ENCODE measurements at places on chromosomes 7 and 10.

DNA sequence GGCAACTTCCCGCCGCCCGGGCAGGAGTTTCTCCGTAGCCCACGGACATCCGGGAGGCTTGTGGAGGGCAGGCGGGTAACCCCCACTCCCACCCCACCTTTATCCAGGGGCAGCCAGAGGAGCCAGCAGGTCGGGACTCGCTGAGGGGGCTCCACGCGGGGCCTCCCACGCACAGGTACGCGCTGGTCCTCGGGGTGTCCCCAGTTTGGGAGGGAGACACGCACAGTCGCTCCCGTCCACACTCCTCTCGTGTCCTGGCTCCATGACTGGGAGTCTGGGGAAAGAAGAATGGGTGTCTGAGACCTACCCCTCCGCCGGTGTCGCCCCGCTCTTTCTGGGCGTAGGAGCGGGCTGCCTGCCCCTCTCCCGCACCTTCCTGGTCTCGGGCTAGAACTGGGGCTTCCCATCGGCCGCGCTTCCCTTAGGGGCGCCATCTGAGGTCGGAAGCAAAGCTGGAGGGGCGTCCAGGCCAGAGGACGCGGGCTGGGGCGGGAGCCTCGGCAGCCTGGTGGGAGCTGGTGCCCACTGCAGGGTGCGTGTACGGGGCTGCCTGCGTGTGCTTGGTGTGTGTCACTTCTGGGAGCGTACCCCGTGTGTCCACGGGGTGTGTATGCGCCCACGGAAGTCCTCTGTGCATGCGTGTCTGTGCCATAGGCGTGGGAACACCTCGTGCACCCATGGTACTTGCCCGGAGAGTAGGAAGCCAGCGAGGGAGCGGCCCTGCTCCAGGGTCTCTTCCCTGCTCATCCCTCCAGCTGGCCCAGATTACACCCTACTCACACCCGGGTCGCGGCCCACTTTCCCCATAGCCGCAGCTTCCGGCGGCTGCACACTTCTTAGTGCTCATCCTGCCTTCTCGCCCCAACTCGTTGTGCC, 73.0 kb upstream of the LEP start:
- no peak for DNase-seq

- peak; percentile 70 for DNase-seq
Measured at GRCh38 chr7:28686418-28686800, 271.7 kb downstream of the TRIL start.

GRCh38 chr10:126538439-126539135, 131.9 kb downstream of the C10orf90 start:
- DNase-seq: no peak

GRCh38 chr7:128747327-128748079, 8.3 kb downstream of the CALU start:
- DNase-seq: no peak

GRCh38 chr7:90611115-90611514, 15.0 kb downstream of the CDK14 start:
- no peak for DNase-seq
